Epithelial cell of esophagus (primary cell): ENCODE measurements at places on chromosomes 7 and 10.

- DNase-seq = peak; percentile 85
Observed at GRCh38 chr7:125061776-125062397, 132.3 kb upstream of the POT1 start.

- DNase-seq = no peak
Observed at GRCh38 chr10:29415876-29416275, 127.0 kb downstream of the LYZL1 start.

DNA sequence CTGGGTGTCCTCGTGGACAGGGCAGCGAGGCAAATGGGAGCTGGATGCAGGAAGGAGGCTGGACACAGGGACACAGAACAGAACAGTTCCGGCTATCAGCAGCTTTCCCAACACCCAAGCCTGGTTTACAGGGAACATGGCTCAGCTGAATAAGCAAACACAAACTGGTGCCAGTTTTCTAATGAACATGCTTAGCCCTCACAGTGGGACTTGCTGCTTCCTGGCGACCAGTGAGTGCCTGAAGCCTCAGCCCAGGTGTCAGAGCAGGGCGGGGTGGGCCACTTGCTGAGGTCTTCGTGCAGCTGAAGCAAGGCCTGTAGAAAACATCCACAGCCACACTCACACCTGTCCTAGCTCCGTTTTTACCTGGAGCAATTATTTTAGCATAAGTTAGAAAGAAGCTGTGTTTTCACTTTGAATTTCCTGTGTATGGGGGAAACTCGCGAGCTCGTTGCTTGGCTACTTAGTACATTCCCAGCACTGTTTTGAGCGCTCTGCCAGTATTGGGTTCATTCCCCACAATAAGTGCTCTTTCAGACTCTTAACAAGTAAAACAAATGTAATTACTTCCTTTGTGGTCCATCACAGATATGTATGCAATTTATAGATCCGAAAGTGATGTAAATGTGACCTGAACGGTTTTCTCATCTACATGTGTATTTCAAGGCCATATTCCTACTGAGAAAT, 261.2 kb upstream of the SHH start:
- DNase-seq = no peak

- no peak for DNase-seq
Observed at GRCh38 chr7:131222171-131222570, 105.5 kb upstream of the MKLN1 start.

DNA sequence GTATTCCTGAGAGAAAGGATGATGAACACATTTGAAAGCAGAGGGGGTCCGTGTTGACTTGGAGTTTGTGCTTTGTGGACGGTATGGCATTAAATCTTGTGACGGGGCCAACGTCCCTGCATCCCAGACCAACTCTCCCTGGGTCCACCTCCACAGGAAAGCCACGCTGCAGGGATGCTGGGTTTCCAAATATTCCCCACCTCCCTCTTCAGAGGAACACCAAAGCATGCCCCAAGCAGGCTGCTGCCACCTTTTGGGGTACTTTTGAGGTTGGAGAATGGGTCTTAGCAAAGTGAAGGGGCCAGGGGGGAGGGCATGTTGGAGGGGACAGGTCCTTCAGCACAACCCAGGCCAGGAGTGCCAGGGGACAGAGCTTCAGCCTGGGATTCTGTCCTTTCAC, 504.4 kb downstream of the TCERG1L start:
- no peak for DNase-seq

GRCh38 chr10:14162061-14162460, 168.7 kb downstream of the FRMD4A start:
- DNase-seq = no peak

DNA sequence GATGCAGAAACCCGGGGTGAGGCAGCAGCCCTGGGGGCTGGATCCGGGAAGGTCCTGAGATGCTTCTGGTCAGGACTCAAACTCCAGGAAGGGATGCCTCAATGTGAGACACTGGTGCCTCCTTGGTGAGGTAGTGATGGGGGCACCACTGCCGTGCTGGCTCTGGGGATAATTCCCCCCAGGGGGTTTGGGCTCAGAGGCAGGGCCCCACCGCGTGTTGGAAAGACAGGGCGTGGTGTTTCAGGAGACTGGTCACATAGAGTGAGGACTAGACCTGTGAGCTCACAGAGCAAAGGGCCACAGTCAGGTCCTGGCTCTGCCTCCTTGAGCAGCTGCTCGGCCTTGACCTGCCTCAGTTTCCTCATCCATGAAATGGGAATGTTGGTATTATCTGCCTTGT, 361.9 kb downstream of the GLRX3 start:
- DNase-seq = no peak

GRCh38 chr10:129919358-129919757, 44.7 kb downstream of the EBF3 start:
- DNase-seq = no peak

- DNase-seq = no peak
Observed at GRCh38 chr10:69228151-69228550, 8.0 kb downstream of the HKDC1 start.

DNA sequence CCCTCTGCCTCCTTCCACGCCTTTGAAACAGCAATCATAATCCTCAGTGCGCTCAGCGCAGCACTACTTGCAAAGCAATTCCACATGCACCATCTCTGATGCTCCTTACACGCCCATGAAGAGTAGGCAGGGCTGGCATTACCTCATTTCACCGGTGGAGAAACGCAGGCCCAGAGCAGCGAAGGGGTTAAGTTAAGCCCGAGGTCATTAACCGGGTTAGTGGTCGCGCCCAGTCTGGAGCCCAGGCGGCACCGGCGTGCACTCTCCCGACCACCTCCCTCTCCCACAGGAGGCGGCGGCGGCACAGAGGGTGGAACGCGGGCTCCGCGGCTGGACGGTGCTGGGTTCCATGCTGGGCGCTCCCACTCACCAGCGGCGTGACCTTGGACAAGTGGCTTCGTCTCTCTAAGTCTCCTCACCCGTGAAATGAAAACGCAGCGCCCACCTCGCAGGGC, 515 bp downstream of the FASTK start:
- peak; percentile 62 for DNase-seq

DNA sequence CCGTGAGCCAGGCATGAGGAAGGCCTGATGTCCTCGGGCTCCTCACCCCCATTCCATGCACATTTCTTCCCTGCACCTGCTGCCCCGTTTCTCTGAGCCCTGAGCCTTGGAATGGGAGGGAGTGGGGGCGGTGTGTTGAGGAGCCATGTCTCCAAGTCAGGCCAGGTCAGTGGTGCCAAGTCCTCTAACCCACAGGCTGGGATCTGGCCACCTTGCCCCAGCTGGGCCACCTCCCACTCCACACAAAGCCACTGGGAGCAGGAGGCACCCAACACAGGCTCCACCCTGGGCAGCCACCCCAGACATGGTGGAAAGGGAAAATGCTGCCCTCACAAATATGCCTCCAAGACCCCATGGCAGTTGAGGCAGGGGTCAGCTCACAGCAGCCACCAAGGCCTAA, 27.7 kb downstream of the ZCCHC24 start:
- no peak for DNase-seq

- DNase-seq = no peak
Observed at GRCh38 chr10:110445871-110446270, 51.8 kb upstream of the DUSP5 start.

GRCh38 chr7:41029072-41029499, 673.8 kb downstream of the INHBA start:
- peak; percentile 98 for DNase-seq

DNA sequence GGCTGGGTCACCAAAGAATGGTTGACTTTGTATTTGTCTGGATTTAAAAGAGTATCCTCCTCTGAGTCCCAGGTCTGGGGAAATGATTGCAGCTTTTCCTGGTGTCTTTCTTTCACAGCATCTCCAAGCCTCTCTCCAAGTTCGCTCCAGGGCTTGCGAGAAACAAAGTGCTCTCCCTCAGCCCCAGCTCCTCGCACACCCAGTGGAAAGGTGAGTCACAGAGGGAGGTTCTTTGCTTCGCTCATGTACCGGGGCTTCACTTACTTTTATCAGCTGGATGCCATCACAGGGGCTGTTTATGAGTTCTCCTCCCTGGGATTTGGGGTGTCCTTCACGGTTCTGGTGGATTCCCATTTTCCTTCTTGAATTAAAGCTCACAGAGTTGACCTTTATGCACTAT, 252.2 kb upstream of the PLPP4 start:
- DNase-seq = peak; percentile 56

GRCh38 chr10:88270061-88270808, 312.9 kb downstream of the RNLS start:
- DNase-seq = no peak

DNA sequence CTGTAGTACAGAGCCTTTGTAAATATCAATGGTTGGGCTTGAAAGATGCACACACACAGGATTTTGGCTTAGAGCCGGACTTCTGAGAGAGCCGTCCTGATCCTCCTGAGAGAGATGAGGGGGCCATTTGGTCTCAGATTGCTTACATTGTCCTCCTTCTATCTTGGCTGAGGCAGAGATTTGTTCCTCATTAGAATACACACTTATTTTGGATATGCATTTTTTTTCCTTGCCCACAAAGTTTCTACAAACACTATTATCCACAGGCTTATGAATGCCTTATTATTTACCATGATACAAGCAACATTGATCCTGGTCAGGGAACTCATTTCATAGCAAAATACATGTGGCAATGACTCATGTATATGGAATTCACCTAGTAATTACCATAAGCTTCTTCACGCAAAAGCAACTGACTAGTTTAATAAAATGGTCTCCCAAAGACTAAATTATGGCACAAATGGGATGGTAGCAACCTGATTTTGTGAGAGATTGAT, 175.3 kb downstream of the MDFIC start:
- DNase-seq = peak; percentile 76

DNA sequence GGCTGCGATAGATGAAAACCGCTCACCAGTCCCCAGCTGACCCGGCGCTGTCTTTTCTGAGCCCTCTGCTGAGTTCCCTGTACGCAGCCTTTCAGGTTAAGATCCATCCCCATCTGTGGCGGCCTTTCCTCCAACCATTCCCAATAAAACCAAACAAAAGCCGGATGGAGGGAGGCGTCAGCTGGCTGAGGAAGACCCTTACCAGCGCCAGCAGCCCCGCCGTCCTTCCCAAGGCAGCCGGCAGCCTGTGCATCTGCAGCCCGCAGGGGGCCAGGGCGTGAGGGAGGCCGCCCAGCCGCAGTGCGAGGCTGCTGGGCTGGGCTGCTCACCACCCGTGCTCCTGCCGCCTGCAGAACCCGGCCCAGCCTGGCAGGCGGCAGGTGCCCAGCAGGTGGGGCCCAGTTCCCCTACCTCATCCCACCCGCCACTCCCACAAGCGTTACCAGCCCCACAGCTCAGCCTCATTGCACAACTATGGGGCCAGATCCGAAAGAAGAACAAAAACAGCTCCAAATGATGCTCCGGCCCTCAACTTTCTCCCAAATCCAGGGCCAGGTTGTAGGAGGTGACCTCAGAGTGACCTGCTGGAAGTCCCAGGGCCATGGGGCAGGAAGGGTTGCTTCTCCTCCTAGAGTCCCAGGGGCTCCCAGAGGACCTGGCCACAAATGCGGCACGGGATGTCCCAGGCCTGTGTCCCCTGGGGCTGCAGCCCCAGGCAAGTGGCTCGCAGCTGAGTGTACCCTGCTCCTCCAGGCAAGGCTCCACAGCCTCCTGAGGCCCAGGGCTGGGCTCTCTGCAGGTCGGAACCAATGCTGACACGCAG, 23.8 kb downstream of the PAPOLB start:
- no peak for DNase-seq

GRCh38 chr7:41869596-41869995, 166.7 kb upstream of the INHBA start:
- DNase-seq = no peak

GRCh38 chr10:69936091-69936490, 116.6 kb upstream of the MACROH2A2 start:
- DNase-seq = no peak

- peak; percentile 9 for DNase-seq
Observed at GRCh38 chr7:7257899-7258692, 75.8 kb downstream of the C1GALT1 start.

DNA sequence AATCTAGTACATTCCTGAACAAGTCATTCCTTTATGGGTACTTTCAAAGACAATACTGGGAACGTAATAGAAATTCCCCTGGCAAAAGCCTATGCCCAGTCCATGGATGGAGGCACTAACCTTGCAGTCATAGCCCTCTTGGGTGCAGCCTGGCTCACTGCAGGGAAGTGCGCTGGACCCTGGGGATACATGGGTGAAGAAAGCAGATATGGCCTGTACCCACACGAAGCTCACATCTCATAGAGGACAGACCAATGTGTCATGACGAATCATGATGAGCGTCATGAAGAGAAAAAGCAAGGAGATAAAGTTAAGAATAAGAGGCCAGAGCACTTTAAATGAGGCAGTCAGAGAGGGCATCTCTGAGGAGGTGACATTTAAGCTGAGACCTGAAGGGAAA, 11.8 kb downstream of the PRLHR start:
- DNase-seq = peak; percentile 56

GRCh38 chr10:110918643-110919348, at the start of gene BBIP1:
BBIP1 (minus strand) TSS chr10:110919180; CDS start chr10:110918157, 1,023 bp downstream.
- DNase-seq = peak; percentile 100

- DNase-seq = no peak
Observed at GRCh38 chr7:50481867-50482266, 31.7 kb upstream of the FIGNL1 start.

DNA sequence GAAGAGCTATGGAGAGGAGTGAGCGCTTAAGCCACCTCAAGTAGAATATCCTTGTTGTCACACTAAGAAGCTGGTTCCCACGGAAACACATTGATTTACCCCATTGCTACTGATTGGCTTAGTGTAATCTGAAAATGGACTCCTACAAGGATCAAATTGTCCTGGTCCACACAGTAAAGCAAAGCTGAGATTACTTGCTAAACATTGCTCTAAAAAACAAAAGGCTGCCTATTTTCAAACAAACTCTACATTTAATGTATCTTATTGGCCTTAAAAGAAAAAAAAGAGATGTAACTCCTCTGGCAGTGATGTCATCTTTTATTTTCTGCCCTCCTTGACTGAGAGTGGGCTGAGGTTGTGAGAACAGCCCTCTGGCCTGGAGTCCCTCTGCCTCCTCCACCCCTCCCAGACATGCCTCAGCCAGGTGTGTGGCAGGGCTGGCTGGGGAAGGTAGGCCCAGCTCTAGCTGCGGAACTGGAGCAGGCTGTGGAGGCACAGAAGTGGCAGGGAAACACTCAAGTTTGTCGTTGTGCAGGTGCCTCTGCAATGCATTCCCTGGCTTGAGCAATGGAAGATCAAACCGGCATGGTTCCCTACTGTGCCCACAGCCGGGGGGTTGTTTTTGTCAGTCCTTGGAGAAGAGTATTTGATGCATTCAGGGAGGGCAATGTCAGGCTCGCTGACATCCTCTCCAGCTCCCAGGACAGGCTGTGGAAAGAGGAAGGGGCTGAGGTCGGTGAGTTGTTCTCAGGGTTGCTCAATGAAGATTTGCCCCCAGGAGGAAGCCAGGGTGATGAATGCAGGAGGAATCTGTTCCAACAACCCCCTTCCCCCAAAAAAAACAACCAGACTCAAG, 9.1 kb downstream of the KLF6 start:
- peak; percentile 77 for DNase-seq
